A549 (cell line): ENCODE measurements at places on chromosomes 5 and 9.

DNA sequence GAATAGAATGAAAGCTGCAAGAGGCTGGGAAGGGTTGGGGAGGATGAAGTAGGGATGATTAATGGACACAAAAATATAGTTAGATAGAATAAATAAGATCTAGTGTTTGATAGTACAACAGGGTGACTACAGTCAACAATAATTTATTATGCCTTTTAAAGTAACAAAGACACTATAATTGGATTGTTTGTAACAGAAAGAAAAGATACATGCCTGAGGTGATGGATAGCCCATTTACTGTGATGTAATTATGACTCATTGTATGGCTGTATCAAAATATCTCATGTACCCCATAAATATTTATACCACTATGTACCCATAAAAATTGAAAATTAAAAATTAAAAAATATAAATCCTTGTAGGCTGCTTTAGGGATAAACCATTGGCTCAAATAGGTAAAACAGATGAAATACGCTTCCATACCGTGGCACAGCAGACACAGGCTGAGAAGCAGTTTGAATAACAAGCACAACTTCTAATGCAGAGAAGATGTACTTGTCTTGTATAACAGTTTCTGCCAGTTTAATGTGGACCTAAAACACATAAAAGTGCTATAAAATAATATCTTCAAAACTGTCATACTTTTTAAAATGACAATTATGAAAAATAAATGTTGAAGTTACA is 34.9 kb downstream of the APBA1 start:
- no peak for DNase-seq

DNA sequence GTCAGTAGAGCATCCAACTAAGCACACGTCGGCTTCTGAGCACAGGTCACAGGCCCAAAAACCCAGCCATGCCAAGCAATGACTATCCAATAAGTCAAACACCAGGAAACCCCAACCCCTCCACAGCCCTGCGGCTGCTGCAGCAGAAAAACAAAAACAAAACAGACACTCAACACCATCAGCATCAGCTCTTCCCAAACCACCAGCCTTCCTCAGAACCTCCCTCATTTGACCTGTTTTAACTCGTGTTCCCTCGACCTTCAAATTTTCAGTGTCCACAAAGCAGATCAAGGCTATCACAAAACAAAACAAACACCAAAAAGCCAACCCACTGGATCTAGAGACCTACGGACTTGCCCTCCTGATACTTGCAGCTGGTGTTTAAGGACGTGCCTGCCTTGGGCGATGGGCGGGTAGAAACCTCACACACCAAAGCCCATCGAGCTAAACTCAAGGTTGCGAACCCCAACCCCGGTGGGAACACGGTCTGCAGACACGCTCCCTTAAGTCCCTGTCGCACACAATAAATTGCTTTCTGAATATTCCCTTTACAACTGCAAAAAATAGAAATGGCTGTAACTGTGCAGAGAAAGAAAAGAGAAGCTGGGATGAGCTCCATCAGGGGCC is 247.1 kb upstream of the ANKRD55 start:
- DNase-seq = no peak

DNA sequence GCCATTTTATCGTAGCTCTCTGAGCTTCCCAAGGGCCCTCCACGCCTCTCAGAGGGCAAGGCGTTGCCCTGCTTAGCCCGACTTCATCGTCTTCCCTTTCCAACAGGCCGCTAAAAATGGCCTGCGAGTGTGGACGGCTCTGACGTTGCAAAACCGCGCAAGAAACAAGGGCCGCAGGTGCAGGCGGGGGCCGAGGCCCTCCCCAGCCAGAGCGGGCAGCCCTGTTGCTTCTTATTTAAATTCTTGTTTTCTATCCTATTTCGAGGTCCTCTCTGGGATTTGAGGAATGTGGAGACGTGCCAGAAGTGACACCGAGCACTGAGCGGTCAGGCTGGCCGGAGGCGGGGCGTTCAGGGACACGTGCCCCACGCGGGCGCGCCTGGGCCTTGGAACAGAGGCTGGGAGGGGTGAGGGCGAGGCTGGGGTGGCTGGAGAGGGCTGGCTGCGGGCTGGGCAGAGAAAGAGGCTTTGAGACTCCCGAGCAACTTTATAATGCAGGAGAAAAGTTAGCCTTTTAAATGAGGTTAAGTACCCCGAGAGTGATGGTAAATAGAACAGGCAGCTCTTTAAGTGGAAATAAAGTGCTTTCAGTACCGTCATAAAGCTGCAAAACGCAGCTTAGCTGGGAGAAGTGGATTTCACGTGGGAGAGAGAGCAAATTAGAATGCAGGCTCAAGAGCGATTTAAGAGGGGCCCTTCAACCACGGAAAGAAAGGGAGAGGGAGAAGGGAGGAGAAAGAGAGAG is 243.6 kb downstream of the AUH start:
- DNase-seq = no peak

- DNase-seq = no peak
These were observed 12.2 kb upstream of the PTCH1 start for GRCh38 chr9:95528908-95529502.

DNA sequence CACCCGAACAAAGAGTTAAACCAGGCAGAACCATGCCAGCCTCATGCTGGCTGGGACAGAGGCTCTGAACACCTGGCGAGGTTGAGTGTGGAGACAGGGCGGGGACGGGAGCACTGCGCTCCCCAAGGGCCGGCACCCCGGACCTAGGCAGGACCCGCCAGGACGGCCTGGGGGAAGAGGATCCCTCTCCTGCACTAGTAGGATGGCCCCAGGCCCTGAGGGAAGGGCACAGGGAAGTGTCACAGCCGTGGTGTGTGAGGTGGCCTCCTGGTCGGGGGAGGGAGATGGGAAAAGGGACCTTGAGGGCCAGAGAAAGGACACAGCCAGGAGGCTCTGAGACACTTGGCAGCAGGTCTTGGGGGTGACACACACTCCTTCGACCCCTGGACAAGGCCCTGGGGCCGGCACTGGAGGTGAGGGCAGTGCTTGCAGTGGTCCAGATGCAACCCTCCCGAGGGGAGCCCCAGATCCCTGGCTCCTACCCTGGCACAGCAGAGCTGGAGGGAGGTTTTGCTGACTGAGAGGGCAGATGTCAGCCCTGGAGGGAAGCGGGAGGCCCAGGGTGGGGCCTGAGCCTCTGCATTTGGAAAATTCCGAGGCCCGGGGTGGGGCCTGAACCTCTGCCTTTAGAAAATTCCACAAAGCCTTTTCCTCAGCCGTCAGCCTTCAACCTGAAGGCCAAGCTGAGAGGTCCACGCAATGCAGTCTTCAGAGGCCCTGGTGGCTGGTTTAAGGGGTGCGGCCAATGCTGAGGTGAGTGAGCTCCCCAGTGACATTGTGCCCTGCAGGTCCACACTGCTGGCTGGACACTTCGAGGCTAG is 24.8 kb upstream of the TERT start:
- DNase-seq = no peak

GRCh38 chr5:56959326-56959725 is 7.4 kb upstream of the MIER3 start:
- no peak for DNase-seq

DNA sequence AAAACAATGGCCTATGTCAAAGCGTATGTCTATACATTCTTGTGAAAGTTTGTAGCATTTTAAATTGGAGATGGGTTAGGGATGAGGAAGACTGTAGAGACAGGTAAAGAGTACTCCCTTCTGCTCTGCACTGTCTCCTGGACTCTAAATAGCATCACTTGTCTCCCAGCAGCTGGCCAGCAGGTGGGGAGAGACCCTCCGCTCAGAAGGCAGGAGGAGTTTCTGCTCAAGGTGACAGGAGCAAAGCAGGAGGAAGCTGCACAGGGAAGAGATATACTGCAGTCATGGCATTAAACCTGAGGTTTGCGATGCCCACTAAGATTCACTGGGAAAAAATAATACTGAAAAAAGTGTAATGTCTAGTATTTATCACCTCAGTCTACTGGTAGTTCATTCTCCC is 10.7 kb upstream of the ASTN2 start:
- no peak for DNase-seq

DNA sequence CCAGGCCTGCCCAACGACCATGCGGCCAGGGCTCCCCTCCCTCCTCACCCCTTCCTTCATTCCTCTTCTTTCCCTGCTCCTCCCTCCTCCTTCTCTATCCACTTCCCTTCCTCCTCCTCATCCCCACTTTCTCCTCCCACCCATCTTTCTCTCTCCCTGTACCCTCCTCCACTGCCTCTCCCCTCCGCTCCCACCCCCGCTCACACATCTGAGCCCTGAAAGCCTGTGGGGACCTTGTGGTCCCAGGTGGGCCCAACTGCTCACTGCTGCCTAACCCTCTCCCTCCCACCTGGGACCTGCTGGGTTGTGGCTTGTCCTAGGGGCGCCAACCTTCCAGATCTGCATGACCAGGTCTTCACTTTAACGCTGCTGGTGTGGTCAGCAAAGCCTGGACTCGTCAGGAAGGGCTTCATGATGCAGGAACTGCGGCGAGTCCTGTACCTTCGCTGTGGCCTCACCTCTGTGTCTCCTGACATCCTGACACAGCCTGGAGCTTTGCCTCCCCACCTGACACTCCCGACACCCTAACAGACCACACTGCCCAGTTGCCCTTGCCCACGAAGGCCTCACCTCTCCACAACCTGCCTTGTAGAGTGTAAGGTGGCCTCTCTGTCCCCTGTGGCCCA is 34.6 kb downstream of the C5orf15 start:
- DNase-seq = no peak

GRCh38 chr9:36656842-36657241 is 84.1 kb downstream of the MELK start:
- no peak for DNase-seq

GRCh38 chr9:71876106-71876505 is 34.9 kb downstream of the ABHD17B start:
- no peak for DNase-seq

DNA sequence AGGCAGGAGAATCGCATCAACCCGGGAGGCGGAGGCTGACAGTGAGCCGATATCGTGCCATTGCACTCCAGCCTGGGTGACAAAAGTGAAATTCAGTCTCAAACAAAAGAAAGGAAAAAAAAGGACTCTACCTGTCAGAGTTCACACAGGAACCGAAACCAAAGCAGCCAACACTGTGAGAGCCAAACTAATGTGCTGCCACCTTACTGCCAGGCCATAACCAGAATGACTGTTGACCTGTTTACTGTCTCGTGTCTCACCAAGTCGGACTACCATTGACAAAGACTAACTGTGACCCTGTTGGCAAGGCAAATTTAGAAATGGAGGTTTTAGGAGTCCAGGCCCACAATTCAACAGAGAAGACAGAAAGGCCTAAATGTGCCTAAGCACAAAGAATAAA is 112.4 kb downstream of the ANXA2R start:
- DNase-seq = no peak

DNA sequence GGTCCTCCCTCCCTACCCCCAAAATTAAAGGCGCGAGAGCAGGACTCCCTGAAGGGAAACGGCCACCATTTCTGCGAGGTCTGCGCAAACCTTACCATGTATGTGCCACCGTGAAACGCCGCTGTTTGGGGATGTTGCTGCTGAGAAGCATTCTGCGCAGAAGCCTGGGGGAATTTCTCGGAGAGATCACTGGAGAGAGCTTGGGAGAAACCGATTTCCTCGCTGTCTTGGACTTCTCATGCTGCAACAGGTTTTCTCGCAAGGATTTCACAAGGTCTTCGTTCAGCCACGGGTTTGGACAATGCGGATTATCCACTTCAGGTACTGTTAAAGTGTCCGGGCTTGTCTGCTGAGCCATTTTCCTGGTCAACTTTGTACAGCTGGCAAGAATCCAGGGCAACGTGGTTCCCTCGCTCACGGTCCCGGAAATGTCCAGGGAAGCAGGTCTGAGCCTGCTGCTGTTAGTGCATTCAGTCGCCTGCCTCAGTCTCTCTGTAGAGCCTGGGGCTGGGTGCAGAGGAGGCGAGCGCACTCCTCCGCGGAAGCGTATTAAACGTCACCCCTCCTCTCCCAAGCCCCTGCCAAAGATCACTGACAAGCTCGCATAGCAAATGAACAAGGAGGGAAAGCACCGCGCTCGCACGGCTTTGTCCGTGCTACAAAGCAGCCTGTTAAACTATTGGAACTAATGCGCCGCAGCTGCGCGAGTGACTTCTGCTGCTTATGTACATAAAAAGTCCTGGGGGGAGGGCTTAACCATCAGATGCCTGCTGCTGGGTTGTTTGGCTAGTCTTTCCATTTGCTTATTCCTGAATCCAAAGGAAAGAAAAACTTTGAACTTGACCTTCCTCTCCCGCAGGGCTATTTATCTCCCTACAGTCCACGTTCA is 125.1 kb downstream of the PDE4D start:
- DNase-seq = peak; percentile 90

GRCh38 chr5:543755-544674 is 19.8 kb upstream of the SLC9A3 start:
- DNase-seq = no peak

DNA sequence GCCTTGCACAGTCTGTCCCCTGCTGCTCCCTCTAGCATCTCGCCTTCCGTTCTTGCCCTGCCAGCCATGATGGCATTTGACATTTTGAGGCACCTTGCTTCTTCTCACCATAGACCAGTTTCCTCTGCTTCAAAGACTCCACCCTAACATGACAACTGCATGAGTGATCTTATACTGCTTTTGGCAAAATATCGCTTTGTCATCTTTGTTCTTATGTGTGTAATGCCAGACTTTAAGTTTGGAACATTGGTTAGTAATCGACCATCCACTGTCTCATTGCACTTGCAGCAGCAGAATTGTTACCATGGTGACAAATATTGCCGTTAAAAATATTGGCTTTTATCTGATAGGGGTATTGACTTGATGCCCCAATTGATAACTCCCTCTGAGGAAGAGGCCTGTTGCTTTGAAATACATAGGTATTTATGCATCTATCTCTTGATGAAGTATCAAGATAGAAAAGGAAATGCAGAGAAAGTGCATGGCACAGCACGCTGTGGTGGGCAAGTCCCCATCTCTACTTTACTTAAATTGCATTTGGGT is 6.8 kb downstream of the GARIN3 start:
- no peak for DNase-seq
